Myometrial cell (primary cell): ENCODE measurements at places on chromosomes 2 and 18. TPM values are rescaled to one million over a fixed set of nuclear protein-coding genes. Genes with fewer than 3 reads are reported as not detected.

The CCDC138 gene
- total RNA-seq, result 2.9 and 6.6 TPM in 2 replicates

The CIDEA gene
- not detected in 2 replicates for total RNA-seq

The FAM161A gene
- 1.2 and 1.6 TPM in 2 replicates for total RNA-seq

The RUFY4 gene
- not detected in 2 replicates for total RNA-seq

The IKZF2 gene
- 16.8 and 25.9 TPM in 2 replicates for total RNA-seq

The TBR1 gene
- total RNA-seq, result not detected in 2 replicates

The APOB gene
- total RNA-seq, result not detected in 2 replicates

The ARHGAP25 gene
- 9.4 and 12.1 TPM in 2 replicates for total RNA-seq

The SLC25A12 gene
- total RNA-seq, result 10.7 and 14.2 TPM in 2 replicates

The POLE4 gene
- 30.0 and 30.8 TPM in 2 replicates for total RNA-seq

The ASB18 gene
- not detected in 2 replicates for total RNA-seq

The FIGN gene
- 0.86 and 1.1 TPM in 2 replicates for total RNA-seq

The AGAP1 gene
- total RNA-seq, result 3.2 and 5.8 TPM in 2 replicates

The PSTPIP2 gene
- total RNA-seq, result 9.5 and 9.6 TPM in 2 replicates

The TMEM200C gene
- not detected in 2 replicates for total RNA-seq

The TGFA gene
- not detected in 2 replicates for total RNA-seq

The COL3A1 gene
- total RNA-seq, result 2,539 and 2,849 TPM in 2 replicates

The KCNS3 gene
- total RNA-seq, result 0.18 and 0.86 TPM in 2 replicates

The ATP6V1B1 gene
- under 0.01 TPM in 1 of 2 replicates, not detected in the other for total RNA-seq

The CD28 gene
- total RNA-seq, result under 0.01 TPM in 1 of 2 replicates, not detected in the other

The RAB27B gene
- 28.0 and 34.6 TPM in 2 replicates for total RNA-seq

The DSC1 gene
- total RNA-seq, result not detected in 2 replicates

The LTBP1 gene
- 376 and 458 TPM in 2 replicates for total RNA-seq

The DTNA gene
- 9.0 and 21.3 TPM in 2 replicates for total RNA-seq

The PTPRN gene
- total RNA-seq, result 1.2 and 1.7 TPM in 2 replicates

The FRZB gene
- total RNA-seq, result under 0.01 and 0.58 TPM in 2 replicates

The INHA gene
- total RNA-seq, result not detected in 2 replicates

The GRP gene
- not detected in 2 replicates for total RNA-seq

The AQP12B gene
- not detected in 2 replicates for total RNA-seq

The CRACDL gene
- not detected in 2 replicates for total RNA-seq

The ANKRD29 gene
- 0.86 and 2.3 TPM in 2 replicates for total RNA-seq

The SULT1C4 gene
- 0.53 TPM in 1 of 2 replicates, not detected in the other for total RNA-seq

The PPP3R1 gene
- total RNA-seq, result 23.4 and 23.9 TPM in 2 replicates

The GRB14 gene
- total RNA-seq, result not detected in 2 replicates
